Kidney capillary endothelial cell (primary cell): ENCODE measurements at places on chromosomes 13 and 19.

GRCh38 chr19:14416817-14417231 lies 2.3 kb downstream of the DDX39A start:
- DNase-seq = no peak

- DNase-seq = no peak
Measured at GRCh38 chr13:39408512-39408911, 194.5 kb downstream of the LHFPL6 start.

- DNase-seq = no peak
Measured at GRCh38 chr13:42350141-42350540, 78.2 kb downstream of the AKAP11 start.

GRCh38 chr19:44814517-44814916 lies 5.6 kb downstream of the BCAM start:
- DNase-seq = no peak

DNA sequence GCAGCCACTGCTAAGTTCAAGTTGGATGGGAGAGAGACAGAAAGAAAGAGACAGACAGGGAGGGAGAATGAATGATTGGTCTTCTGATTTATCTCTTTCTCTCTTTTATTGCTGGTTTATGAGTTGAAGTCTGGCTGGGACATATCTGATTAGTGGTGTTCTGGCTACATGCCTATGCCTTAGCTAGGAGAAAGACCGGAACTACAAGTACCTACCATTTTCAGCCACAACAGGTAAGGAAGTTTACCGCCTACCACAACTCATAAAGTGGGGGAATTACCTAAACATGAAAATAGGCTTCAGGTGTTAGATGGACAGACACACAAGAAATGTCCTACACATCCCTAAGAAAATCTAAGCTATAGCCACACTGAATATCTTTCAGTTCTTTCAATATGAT lies 36.6 kb upstream of the GPC6 start:
- DNase-seq = no peak

GRCh38 chr19:42132851-42133528 lies 744 bp upstream of the POU2F2 start:
- no peak for DNase-seq

- DNase-seq = no peak
Measured at GRCh38 chr13:33910255-33910654, 92.3 kb downstream of the RFC3 start.

GRCh38 chr19:58118979-58119733 lies 21.1 kb upstream of the ZSCAN18 start:
- no peak for DNase-seq

- no peak for DNase-seq
Measured at GRCh38 chr13:33679658-33680012, 138.3 kb upstream of the RFC3 start.

DNA sequence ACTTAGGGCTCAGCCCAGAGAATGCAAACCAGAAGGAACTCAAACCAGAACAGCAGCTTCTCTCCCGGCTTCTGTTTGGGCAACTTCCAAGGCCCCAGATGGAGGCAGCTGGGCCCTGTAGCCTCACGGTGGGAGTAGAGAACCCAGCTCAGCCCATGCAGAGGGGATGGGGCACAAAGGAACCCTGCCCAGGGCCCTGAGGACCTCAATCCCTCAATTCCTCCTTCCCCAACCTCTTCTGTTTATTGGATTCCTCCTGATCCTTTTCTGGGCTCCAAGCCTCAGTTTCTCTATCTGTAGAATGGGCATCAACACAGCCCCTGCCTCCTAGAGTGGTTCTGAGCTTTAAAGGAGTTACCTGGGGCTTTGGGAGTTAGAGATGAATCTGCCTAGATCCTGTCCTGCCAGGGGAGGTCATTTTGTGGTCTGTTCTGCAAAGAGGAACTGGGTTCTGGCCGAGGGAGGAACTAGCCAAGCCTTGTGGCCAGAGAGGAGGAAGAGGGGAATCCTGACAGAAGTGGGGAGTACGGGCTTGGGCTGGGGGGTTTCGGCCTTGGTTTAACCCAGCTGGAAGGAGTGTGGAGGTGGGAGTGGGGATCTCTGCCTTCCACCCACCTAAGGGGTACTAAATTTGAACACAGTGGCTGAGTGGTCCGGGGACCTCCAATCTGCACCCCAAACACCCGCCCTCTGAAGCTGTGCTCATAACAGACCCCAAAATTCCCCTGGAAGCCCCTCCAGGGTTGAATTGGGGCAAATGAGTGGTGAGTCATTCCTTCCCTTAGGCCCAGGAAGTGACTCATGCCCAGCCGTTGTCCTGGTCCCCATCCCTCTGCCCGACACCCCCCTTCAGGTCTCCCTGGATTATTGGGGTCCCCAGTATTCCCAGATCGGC lies 2.7 kb downstream of the ADGRE5 start:
- no peak for DNase-seq

- no peak for DNase-seq
Measured at GRCh38 chr13:113458253-113459065, 5.2 kb upstream of the ADPRHL1 start.

DNA sequence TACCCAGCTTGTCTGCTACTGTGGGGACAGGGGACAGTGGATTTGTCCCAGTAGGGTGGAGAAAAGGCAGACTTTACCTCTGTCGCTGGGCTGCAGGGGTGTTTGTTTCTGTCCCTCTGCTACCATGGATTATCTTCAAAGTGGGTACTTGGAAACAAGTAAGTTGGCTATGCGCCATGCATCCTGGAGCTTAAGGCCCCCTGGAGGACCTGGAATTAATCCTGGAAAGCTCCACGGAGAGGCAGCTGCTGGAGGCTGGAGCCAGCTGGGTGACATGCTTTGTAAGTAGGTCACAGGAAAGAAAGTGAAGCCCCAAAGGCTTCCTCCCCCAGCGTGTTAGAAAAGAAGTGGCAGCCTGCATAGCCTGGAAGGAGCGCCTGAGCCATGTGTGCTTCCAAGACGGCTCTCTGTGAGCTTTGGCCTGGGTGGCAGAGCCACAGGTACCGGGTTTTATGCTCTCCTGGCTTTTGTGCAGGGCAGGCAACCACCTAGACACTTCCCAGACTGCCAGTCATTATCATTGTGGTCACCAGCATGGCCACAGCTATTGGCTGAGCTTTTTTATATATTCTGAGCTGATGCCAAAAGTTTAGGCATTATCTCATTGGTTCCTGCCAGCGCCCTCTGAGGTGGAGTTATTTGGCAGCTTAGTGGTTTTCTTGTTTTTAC lies 9.5 kb downstream of the B3GLCT start:
- DNase-seq = no peak

GRCh38 chr19:4181053-4181508 lies 1.3 kb downstream of the SIRT6 start:
- DNase-seq = no peak

DNA sequence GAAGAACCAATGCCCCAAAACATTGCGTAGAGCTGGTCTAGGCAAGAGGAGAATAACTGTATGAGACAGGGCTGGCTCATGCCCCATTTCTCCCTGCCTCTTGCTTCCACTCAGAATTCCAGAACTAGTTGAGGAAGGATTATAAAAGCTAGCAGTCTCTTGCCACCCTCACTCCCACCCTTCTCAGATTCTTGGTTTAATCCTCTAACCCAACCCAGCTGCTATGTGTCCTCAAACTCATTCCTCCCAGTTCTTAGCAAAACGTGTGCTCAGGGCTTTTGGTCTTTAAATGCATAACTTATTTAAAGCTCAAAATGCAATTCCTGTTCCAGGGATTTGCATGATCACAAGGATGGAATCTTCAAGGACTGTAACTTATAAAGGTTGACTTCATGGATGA lies 466.3 kb downstream of the COG6 start:
- no peak for DNase-seq

DNA sequence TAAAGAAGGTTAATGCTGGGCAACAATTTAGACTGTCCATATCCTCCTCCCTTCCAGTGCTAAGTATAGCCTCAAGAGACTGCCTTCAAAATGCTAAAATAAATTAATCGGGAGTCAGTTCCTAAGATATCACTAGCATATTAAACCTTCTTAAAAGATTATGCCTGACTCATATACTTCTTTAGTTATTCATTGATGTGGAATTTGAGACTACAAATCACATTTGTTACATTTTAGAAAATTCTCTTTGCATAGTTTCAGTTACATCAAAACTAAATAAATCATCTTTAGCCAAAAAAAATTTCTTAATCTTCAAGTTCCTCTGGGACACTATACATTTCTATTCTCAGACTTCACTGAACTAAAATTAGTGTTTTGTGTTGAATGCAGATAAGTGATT lies 769.1 kb downstream of the PCDH9 start:
- DNase-seq = no peak

GRCh38 chr19:18300930-18301717 lies 19.7 kb upstream of the JUND start:
- DNase-seq = peak; percentile 41

DNA sequence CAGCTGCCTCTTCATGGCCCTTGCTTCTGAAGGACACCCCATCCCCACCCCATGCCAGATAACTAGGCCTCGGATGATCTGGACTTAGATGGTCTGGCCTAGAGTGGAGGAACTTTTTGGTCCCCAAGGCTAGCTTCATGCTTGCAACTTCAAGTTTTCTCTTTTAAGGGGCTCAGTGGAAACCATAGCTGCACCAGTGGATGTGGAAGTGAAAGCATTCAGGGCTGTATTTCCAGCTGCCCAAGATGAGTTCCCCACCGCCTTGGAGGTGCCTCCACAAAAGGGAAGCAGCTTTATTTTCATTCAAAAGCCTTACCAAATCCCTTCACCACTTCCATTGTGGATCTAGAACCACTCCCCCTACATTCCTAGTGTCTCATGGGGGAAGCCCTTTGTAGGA lies 17.6 kb upstream of the GSX1 start:
- DNase-seq = no peak

DNA sequence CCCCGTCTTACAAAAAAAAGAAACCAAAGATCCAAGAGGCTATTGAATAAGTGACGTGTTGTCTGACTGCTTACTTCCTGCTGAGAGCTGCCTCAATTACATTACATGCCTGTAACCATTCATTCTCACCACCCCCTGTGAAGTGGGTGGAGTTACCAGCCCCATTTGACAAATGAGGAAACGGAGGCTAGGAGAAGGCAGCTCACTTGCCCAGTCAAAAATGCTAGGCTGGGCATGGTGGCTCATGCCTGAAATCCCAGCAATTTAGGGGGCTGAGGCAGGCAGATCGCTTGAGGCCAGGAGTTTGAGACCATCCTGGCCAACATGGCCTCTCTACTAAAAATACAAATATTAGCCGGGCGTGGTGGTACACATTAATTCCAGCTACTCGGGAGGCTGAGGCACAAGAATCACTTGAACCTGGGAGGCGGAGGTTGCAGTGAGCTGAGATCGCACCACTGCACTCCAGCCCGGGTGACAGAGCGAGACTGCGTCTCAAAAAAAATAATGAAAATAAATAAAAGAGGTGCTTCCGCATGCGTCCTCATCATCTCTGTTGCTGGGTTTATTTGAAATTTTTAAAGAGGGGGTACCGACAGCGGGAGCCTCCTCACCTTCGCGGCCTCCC lies 499 bp downstream of the LSM7 start:
- peak; percentile 87 for DNase-seq

GRCh38 chr13:62932256-62932883 lies 1516.7 kb upstream of the PCDH20 start:
- DNase-seq = no peak

DNA sequence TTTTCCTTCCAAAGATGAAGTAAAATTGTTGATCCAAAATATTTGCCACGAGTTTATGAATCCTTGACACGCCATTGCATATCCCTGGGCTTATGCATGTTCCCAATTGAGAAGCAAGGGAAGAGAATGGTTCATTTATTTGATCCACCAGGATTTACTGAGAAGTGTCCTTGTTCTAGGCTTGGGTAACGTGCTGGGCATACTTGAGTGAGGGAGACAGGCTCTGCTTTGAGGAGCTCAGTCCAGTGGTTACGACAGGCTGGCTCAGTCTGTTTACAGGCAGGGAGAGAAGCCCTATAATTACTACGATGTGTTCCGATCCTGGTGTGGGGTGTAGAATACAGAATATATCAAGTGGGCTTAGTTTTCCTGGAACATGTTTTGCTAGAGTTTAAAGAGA lies 6.3 kb upstream of the PNMA8C start:
- DNase-seq = no peak

- no peak for DNase-seq
Measured at GRCh38 chr13:34030782-34031181, 212.8 kb downstream of the RFC3 start.

GRCh38 chr13:50720861-50721671 lies 122.4 kb downstream of the DLEU7 start:
- no peak for DNase-seq

- no peak for DNase-seq
Measured at GRCh38 chr13:32902874-32903273, 113.3 kb upstream of the KL start.

- no peak for DNase-seq
Measured at GRCh38 chr13:99214731-99215130, 14.1 kb downstream of the UBAC2 start.

DNA sequence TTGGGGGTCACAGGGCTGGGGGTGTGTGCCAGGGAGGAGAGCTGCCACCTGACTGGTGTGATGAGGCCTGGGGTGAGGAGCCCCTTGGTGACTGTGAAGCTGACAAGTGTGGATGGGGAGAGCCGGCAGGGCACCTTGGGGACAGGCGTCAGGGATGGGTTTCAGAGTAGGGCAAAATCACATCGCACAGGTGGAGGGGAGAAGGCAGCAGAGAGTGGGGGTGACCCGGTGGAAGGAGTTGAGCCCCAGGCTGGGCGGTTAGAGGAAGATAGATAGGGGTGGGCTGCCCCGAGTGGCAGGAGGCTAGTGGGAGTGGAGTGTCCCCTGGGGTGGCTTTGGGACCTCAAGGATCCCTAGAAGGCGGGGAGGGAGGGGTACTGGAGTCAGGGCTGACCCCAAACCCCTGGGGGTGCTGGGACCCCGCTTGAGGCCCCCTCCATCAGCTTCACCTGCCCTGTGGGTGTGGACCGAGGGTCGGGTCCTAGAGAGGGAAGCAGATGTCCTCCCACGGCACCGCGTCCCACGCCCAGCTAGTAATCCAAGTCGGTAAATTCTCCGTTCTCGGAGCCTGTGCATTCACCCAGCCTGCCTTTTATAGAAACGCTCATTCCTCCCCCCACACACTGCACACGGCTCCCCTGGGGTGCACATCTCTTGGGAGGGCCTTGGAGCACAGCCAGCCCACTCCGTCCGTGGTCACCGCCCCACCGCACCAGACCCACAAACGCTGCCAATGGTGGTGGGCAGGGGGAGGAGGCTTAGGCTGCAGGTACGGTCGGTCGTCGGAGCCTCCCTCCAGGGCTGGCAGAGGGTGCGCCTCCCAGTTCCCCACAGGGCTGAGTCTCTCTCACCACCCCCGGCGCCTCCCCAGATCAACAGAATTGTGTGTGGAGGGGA lies 2.4 kb downstream of the CTXN1 start:
- no peak for DNase-seq

- no peak for DNase-seq
Measured at GRCh38 chr13:96338030-96338429, 248.1 kb downstream of the HS6ST3 start.

GRCh38 chr13:42747399-42747873 lies 33.9 kb upstream of the FAM216B start:
- DNase-seq = no peak

GRCh38 chr19:873084-873483 lies 13.6 kb downstream of the CFD start:
- no peak for DNase-seq

GRCh38 chr13:97165502-97166425 lies 56.4 kb upstream of the MBNL2 start:
- DNase-seq = no peak

GRCh38 chr19:20077791-20078463 lies at the start of gene ZNF90:
TSS of gene ZNF90 (plus strand) at chr19:20078000. CDS start at chr19:20078133, 133 bp downstream.
- DNase-seq = peak; percentile 88

GRCh38 chr13:23716401-23716800 lies 146.2 kb downstream of the TNFRSF19 start:
- DNase-seq = no peak
